Suppressor macrophage treated with lipopolysaccharide for 1 hour (primary cell): ENCODE measurements at places on chromosomes 16 and 17.
A peak's percentile ranks its signal among the peaks of the same experiment; 100 is the strongest.

DNA sequence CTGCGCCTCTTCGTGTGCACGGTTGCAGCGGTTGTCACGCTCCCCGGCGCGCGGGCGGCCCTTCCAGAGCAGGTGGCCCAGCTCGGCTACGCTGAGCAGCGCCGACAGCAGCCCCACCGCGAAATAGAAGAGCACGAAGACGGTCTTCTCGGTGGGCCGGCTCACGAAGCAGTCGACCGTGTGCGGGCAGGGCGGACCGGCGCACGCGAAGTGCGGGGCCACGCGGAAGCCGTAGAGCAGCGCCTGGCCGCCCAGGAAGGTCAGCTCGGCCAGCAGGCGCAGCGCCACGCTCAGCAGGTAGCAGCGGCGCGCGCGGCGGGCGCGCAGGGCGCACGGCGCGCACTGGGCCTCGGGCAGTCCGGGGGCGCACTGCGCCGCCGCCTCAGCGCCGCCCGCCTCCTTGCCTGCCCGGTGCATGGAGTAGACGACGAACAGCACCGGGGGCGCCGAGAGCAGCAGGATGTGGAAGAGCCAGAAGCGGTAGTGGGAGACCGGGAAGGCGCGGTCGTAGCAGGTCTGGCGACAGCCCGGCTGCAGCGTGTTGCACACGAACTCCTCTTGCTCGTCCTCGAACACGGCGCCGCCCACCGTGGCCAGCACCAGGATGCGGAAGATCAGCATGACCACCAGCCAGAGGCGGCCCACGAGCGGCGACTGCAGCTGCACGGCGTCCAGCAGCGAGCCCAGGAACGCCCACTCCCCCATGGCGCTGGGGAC lies 1.3 kb downstream of the GJD3 start:
- DNase-seq, result peak; percentile 58

GRCh38 chr17:57522042-57523005 lies 222.8 kb downstream of the CCDC182 start:
- DNase-seq, result no peak

GRCh38 chr16:1154887-1155331 lies 2.0 kb downstream of the CACNA1H start:
- no peak for DNase-seq

- DNase-seq, result no peak
These were observed 119.4 kb downstream of the FOXL1 start for GRCh38 chr16:86697715-86698114.

DNA sequence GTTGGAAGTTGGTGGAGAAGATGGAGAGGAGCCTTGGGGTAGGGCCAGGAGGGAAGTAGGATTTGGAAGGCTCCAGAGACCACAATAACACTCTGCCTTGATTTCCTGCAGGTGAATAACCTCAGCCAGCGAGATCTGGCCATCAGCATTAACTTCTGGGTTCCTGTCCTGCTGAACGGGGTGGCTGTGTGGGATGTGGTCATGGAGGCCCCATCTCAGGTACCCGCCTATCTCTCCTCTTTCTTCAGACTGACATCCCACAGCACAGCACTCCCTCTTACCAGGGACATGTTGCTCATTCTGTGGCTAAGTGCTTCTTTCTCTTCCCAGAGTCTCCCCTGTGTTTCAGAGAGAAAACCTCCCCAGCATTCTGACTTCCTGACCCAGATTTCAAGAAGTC lies 4.9 kb downstream of the COX6A2 start:
- DNase-seq, result no peak

DNA sequence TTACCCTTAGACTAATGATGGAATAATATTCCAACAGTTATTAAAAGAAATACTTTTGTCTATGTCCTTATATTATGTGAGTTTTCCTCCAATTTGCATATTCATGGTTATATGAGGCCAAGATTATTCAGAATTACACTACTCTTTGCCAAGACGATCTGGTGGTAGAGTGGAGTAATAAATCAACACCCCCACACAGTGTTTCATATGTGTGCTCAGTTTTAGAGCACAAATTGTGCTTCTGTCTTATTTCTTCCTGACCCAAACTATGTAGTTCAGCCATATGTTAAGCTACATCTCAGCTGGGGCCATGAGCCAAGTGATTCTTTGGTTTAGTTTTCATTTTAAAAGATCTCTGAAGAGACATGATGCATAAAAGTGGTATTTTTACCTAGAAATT lies 26.9 kb upstream of the PPM1E start:
- no peak for DNase-seq

DNA sequence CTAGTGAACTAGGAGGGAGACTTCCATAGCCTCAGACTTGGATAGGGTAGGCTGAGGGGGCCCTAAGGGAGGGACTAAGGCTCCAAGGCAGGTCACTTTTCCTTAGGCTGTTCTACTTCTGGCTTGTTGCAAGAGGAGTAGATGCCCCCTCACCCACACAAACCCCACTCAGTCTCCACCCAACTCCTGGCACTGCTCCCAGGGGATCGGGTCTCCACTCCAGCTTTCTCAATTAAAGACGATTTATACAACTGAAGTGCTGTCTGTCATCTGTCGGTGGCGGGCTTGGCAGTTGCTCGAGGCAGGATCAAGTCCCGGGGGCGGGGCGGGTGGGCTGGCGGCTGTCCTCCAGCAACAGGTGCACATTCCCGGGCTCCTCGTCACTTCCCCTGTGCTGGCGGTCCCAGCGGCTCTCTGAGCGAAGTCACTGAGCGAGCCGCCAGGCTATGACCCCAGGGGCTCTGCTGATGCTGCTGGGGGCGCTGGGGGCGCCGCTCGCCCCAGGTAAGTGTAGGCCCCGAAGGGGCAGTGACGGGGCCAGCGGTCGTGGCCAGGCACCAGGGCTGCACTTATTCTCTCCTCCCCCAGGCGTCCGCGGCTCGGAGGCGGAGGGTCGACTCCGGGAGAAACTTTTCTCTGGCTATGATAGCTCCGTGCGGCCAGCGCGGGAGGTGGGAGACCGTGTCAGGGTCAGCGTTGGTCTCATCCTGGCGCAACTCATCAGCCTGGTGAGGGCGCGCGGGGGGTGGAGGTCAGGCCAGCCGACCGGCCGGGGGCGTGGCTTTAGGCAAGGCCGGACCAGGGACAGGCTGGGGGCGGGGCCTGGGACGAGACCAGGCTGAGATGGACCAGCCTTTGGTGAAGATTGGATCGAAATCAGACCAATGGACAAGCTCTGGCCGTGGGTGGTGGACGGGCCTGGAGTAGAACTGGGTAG lies at the start of gene CHRNB1:
CHRNB1 (plus strand) TSS at position 380 of the 937 bp plus-strand sequence; CDS start at position 447, 67 bp downstream.
- peak; percentile 95 for DNase-seq

GRCh38 chr16:642189-643049 lies 791 bp downstream of the MCRIP2 start:
- DNase-seq, result peak; percentile 97

DNA sequence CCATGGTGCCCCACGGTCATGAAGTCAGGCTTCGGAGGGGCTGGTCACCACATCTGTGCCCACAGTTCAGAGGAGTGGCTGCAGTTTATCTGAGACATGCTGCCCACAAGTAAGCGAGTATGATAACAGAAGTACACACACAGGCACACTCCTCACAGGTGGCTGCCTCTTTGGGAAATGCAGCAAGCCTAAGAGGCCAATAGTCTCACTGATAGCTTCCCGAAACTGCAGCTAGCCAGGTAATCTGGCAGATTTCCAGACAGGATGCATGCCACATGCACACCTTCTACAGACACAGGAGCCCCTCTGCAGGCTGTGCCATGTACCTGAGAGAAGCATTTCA lies 12.6 kb upstream of the GFOD2 start:
- DNase-seq, result no peak

GRCh38 chr16:58440131-58440530 lies 47.9 kb downstream of the GINS3 start:
- DNase-seq, result no peak

DNA sequence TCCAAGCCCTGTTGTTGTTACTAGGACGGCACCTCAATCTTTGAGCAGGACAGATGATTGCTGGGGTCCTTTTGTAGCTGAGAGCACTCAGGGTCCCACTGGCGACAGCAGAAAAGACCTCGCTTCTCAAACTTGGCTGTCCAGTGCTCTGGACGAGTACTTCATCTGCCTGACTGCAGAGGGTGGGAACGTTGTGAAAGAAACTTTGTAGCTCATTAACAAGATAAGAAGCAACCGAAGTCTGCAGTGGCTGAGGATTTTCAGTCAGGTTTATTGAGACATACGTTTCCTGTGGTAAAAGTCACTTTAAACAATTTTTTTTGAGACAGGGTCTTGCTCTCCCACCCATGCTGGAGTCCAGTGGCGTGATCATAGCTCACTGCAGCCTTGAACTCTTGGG lies 191.7 kb downstream of the PRKCB start:
- DNase-seq, result no peak

- no peak for DNase-seq
These were observed 1.0 kb upstream of the HOXB9 start for GRCh38 chr17:48627118-48627597.

GRCh38 chr16:31807086-31807485 lies 66.5 kb upstream of the ZNF267 start:
- no peak for DNase-seq

DNA sequence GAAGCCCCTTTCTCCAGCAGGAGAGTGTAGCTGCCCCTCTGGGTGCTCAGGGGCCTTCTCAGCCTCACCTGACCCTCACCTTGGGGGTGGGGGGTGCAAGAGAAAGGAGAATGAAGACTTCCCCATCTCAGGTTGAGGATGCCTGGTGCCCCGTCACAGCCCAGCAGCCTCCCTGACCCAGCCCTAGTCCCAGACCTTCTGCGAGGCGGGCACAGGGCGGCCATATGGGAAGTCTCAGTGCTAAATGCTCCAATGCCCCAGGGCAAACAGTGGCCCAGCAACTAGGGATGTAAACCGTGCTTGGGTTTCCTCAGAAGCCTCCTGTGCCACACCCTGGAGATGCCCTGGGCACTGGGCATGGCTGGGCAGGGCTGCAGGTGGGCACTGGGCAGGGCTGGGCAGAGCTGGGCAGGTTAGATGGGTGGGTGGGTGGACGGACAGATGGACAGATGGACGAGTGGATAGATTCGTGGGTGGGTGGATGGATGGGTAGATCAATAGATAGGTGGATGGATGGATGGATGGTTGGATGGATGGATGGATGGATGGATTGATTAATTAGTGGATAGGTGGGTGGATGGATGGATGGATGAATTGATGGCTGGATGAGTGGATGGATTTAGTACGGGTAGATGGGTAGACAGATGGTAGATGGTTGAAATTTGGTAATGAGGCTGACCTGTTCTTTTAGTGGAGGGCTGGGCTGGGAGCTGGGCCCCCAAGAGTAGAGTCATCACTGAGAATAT lies 16.8 kb downstream of the TPSD1 start:
- no peak for DNase-seq

DNA sequence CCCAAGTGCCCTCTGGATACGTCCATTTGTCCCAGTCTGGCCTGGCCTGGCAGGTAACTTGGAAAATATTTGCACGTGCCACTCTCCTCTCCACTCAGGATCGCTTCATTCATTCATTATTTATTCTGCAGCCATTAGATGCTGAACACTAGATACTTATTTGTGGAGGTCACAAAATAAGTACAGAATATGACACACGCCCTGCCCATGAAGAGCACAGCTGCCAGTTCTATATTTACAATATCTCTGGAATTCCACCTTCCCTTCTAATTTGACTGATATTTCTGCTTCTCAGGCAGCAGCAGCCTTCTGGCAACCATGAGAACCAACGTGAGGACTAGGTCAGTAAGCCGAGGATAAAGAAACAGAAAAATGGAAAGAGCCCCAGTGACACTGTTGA lies 20.9 kb downstream of the TRIM16 start:
- no peak for DNase-seq

DNA sequence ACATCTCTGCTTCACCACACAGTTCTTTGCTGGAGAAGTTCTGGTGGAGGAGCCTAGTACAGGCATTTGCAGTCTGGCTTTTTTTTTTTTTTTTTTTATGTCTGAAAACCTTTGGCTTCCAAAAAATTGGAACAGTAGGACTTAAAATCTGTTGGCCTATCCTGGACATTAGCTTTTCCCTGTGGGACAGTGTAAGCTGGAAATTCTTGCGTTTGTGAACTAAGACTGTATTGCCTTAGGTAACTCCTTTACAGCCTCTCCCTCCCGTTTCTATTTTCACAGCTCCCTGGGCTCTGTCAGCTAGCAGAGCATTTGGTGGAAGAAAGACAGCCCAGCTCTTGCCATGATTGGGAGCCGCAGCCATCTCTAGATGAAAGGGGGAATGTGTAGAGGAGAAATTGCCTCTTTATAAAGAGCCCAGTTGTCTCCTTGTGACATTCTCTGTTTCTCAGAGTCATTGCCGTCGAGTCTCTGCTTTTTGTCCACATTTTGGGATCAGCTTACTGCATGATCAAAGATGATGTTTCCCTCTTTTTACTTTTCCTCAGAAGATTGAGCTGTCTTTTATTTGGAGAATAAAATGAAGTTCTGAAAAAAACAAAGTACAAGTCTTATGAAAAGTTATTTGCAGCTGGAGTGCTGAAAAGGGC lies 227.5 kb downstream of the SPECC1 start:
- no peak for DNase-seq

- no peak for DNase-seq
These were observed 3.6 kb downstream of the SCNN1G start for GRCh38 chr16:23186171-23186570.

DNA sequence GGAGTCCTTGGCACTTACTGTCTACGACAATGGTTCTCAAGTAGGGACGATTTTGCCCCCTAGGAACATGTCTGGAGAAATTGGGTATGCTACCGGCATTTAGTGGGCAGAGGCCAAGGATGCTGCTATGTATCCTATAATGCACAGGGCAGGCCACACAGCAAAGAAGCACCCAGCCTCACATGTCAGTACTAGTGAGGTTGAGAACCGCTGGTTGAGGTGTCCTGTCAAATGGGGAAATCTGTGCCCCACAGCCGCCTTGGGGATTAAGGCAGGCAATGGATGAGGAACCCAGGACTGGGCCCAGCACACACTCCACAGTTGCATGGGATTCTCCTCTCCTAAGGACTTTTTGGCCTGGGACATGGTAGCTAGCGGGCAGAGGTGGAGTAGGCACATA lies 86.7 kb upstream of the TOB1 start:
- DNase-seq, result no peak

DNA sequence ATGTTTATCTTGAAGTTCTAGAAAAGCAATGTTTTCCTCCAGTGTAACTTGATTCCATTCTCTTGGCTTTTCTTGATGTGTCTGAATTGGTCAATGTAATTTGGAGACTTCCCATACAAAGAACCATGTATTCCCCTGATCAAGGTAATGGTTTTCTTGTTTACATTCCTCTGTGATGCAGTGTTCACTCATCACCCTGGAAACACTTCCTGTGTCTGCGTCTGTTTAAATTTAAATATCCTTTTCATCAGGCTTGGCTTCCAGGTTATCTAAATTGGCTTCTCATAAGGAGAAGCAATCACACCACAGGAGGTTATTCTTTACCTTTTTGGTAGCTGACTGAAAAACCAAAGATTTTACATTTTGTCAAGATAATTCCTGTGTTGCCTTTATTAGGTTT lies 237.3 kb upstream of the WSCD1 start:
- no peak for DNase-seq

DNA sequence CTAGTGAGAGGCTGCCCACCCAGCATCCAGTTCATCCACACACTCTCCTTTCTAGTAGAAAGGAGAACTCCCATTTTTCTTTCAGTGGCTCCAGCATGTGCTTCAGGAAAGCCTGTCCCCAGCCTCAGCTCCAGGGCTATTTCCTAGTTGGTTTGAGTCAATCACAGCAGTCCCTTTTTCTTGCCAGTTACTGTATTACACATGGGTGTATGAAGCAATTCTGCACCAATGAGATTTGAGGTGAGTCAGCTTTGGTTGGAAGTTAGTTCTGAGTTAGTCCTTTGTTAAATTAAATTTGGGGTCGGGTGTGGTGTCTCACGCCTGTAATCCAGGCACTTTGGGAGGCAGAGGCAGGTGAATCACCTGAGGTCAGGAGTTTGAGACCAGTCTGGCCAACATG lies 24.8 kb downstream of the RAD51D start:
- peak; percentile 82 for DNase-seq

GRCh38 chr16:46629331-46630219 lies 8.4 kb upstream of the SHCBP1 start:
- peak; percentile 22 for DNase-seq
